ENCODE measurements at places on chromosomes 2 and 18.

DNA sequence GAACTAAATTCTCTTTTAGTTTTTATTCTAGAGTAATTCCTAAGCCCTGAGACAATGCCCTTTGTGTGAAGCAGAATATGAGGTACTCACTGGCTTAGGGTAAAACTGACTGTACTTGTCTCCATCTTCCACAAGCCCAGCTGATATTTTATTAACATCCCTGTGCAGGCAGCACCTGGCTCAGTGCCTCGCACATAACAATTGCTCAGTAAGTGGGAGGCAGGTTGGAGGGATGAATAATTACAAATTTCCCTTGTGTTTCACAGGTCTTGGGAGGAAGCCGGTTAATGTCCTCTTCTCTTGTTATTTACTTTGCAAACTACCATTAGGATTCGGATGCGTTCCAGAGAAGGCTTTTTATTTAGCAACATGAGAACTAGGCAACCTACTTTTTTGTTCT is 249.8 kb upstream of the FSHR start:
- no peak for DNase-seq

GRCh38 chr2:12675801-12676200 is 40.9 kb upstream of the TRIB2 start:
- DNase-seq: no peak

GRCh38 chr2:63614448-63614968 is 25.7 kb downstream of the MDH1 start:
- no peak for DNase-seq

- no peak for DNase-seq
Observed at GRCh38 chr2:217964275-217965161, 38.3 kb downstream of the TNS1 start.

DNA sequence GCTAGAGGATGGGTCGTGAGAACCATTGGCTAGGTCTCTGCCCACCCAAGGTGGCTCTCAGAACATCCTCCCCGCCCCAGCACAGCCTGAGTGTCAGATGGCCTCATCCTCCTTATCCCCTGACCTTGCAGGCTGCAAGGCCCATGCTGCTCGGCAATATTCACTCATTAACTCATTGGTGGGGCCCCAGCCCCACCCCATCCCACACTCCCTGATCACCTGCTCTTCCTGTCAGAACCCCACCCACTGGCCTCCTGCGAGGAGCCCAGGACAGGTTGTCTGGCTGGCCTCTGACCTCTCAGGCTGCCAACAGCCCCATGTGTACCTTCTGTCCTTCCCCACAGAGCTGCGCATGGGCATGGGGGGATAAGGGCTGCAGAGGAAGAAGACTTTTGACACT is 5.3 kb downstream of the ADCY3 start:
- DNase-seq: no peak

- no peak for DNase-seq
Observed at GRCh38 chr2:45712570-45712969, 61.1 kb downstream of the PRKCE start.

DNA sequence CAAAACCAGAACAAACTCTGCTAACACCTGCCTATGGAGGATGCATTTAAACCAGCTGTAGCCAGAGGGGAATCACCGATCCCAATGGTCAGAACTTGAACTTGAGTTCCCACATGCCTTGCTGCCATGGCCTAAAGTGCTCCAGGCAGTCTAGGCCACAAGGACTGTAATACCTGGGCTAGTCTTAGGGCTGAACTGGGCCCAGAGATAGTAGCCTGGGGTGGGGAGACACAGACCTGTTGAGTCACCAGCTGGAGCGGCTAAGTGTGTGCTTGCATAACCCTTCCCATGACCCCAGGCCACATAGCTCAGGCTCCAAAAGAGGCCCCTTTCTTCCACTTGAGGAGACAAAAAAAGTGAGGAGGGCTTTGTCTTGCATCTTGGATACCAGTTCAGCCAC is 515.0 kb upstream of the DDX18 start:
- DNase-seq: no peak

- DNase-seq: no peak
Observed at GRCh38 chr2:28654663-28655320, 96.8 kb upstream of the PPP1CB start.

DNA sequence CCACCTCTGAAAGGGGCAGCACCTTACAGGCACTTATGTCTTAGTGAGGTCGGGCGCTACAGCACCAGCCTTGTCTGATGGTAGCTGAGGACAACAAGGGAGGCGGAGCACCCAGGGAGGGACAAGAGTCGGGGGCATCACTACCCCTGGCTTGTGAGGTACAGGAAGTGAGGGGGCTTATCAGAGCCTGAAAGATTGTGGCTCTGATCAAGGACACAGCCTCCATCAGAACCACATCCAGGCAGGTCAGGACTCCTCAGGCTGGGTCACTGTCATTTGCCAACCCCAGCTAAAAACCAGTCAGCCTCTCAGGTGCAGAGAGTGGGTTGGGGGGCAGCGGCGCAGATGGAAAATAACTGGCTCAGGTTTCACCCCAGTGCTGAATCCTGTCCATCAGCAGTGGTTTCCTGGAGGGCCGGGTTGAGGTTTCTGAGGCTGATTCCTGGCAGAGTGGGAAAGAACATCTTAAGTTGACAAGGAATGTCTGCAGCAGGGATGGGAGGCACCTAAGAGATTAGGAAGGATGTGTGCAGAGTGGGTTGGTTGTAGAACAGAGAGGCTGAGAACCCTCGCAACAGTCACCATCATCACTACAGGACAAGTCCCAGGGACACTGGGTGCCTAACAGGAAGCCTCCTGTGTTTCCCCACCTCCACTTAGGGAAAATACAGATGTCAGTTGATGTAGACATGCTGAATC is 45.3 kb downstream of the FBLN7 start:
- DNase-seq: no peak

DNA sequence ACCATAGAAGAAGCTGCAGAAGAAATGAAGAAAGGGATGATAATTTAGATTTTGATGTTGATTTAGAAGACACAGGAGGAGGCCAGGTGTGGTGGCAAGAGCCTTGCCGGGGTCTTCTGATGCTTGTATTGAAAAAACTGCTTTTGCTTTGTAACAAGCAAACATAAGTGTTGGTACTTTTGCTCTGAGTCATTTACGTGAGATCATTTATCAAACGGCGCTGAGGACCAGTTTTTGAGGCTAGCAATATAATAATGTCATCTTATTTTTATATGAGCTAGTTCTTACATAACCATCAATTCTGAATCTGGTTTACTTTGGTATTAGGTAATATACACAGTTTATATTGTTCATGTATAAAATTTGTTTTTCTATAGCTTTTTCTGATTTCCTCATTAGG is 30.6 kb downstream of the SPTBN1 start:
- DNase-seq: no peak

GRCh38 chr2:193267496-193268002 is 1072.8 kb upstream of the TMEFF2 start:
- no peak for DNase-seq

GRCh38 chr2:229346816-229347540 is 75.9 kb upstream of the PID1 start:
- no peak for DNase-seq

- DNase-seq: no peak
Observed at GRCh38 chr2:24115057-24115456, 8.1 kb downstream of the PFN4 start.

DNA sequence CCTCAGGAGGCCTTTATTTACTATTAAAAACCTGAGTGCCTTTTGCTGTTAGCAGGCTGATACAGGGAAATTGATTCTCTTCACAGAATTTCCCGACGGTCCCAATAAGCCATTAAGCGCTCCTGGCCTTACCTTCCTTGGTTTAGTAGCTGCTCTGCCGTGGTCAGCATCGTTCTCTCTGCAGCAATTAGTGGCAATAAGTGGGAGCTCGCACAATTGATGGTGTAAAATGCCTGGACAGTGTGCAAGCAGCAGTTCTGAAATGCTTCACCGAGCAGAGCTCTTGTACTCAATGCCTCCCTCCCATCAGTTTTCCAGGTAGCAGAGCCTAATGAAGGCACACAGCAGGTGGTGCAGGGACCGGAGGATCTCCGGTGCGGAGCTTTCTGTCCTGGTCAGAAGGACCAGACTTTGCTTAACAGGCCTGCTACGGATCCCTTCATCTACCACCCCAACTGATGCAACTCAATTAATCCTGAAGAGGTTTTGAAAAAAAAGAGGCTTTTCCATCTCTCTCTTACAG is 1.1 kb upstream of the LINC00305 start:
- DNase-seq: no peak

DNA sequence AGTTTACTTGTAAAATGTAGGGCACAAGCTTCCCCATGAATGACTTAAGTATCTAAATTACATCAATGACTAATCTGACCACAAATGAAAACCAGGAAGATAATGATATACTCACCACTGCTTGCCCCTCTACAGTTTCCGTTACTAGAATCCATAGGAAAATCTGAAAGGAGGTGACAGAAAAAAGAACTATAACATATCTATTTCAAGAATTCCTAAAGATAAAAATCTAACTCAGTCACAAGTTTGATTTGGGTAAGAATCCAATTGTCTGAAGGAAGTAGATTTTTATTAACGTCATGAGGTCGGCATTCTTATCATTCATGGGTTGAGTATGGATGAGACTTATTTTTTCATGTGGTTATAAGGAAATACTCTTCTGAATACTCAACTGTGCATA is 7.8 kb downstream of the FRZB start:
- no peak for DNase-seq

DNA sequence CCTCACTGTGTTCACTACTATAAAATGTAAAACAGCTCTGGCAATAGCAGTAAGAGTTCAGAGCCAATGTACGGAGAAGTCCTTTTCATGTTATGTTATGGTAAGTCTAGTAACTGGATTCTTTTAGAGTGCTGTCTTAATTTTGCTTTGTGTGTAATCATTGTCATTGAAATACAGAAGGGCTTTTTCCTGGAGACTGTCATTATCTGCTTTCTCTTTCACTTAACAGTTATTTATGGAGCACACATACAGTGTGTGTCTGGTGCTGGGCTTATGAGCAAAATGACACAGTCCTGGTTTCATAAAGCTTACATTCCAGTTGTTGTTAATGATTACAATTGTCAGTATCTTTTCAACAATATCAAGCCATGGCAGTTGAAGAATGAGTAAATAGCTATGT is 95.5 kb downstream of the CCDC102B start:
- DNase-seq: no peak

DNA sequence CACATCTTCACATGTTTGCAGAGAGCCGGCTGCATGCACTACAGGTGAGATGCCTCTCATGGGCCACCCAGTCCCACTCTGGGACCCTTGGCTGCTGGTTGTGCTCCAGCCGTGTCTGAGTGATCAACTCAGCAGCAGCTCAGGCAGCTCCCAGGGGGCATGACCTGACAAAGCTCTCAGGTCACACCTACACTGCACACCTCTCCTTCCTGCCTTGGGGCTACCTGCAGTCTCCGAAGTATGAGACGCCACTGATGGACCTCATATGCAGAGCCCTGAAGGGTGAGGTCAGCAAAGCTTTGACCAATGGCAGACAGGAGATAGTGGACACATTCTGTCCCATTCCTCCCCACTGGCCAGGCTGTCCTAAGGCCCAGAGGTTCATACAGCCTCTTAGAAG is 51.4 kb downstream of the LBH start:
- DNase-seq: no peak

DNA sequence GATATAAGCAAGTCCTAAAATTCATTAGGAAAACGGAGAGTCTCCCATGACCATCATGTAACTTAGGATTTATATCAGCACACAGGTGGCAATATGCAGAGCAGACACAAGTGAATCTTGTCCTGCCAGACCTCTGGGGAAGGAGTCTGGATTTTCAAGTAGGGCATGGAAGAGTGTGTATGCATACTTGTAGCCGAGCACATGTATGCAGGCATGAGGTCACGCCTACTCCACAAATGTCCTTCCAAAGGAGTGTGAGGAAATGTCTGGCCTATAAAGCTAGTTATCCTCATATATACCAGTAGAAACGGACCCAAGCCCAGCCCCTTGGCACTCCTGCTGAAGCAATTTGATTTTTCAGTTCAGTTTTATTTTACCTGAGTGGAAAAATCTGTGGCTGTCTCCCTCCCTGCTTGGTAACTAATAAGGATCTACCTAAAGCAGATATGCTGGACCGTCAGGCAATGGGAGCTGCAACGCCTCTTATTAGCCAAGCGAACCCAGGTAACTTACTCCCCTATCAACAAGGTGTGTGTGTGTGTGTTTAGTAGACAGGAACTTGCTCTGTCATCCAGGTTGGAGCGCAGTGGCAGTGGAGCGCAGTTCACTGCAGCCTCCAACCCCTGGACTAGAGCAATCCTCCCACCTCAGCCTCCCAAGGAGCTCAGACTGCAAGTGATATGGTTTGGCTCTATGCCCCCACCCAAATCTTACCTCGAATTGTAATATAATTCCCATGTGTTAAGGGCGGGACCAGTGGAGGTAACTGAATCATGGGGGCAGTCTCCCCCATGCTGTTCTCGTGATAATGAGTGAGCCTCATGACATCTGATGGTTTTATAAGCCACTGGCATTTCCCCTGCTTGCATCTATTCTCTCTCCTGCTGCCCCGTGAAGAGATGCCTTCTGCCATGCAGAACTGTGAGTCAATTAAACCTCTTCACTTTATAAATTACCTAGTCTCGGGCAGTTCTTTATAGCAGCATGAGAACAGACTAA is 2.8 kb downstream of the STAT1 start:
- no peak for DNase-seq

DNA sequence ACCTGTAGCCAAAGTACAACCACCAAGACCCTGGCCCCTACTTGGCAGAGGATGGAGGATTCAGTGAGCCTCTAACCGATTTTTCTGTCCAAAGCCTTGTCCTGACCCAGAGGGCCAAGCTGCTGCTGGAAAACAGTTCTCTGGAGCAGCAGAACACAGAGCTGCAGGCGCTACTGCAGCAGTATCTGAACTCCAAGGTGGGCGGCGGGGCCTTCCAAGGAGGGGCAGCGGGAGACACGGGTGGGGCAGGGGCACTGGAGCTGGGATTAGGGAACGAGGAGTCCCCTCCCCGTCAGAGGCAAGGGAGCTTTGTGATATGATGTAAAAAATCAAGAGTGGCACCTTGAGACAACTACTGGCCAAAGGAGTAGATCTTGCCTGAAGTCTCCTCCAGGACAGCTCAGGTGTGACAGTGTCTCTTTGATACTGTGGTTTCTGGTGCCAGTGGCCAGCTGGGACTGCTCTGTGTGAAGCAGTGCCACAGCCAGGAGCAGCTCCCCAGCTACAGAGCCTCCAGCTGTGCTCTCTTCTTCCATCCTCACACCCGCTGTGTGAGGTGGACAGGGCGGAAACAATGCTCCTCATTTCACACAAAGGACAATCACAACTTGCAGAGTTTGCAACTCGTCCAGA is 22.8 kb downstream of the OTOF start:
- no peak for DNase-seq

DNA sequence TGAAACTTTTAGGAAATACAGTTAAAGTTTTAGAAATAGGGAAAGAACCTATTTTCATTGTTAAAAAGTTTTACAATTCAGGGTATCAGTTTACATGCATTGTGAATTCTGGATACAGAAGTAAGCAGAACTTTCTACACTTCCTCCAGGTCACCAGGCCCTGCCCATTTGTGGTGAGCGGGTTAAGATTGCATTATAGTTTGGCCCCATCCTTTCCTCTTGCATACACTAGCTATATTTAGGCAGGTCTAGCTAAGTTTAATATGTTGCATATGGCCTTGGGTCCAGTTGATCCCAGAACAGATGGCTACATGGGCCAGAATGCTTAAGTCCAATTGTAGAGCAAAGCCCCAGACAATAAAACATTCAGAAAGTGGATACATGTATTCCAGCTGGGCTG is 4.8 kb downstream of the VWA3B start:
- DNase-seq: no peak
